GM23248 (cell line): ENCODE measurements at places on chromosomes 1 and 21. TPM values are rescaled to one million over a fixed set of nuclear protein-coding genes. Genes with fewer than 3 reads are reported as not detected.

KCNK2 gene
- polyA plus RNA-seq: 69.2 and 73.2 TPM in 2 replicates

AQP10 gene
- not detected in 2 replicates for polyA plus RNA-seq

RPRD2 gene
- 16.5 and 17.0 TPM in 2 replicates for polyA plus RNA-seq

TINAGL1 gene
- polyA plus RNA-seq: 1.1 and 1.4 TPM in 2 replicates

FAM72B gene
- polyA plus RNA-seq: 2.2 and 3.1 TPM in 2 replicates

DNA sequence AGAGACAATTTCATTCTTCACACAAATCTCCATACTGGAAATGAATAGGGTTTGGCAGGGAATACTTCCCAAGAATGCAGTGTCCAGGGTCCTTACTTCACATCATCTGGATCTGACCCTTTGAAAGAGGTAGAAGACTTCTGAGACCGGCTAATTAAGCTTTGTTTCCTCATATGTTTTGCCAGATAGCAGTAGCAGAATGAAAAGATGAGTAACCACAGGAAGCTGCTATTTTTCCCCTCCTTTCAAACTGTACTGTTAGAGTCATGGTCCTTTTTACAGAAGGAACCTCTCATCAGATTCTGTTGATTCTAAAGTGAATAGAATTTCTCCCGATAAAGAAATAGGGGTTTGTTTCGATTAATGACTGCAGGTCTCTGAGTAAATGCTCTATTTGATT lies 1.4 kb upstream of the OLFML3 start:
- DNase-seq: peak; percentile 47

DNA sequence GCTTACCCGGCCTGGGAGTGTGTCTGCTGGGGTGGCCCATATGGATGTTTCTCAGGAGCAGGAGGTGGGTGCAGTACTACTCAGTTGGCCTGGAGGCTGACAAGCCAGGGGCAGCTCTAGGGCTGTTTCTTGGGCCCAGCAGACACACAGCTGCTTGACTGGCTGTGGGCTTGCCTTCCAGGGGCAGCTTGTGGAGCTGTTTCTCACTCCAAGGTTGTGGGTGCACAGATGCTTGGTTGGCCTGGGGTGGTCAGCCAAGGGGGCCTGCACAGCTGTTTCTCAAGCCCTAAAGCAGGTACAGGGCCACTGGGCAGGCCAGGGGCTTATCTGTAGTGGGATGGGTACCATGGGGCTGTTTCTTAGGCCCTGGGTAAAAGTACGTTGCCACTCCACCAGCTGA lies 1078.1 kb upstream of the ADGRL2 start:
- no peak for DNase-seq

DNA sequence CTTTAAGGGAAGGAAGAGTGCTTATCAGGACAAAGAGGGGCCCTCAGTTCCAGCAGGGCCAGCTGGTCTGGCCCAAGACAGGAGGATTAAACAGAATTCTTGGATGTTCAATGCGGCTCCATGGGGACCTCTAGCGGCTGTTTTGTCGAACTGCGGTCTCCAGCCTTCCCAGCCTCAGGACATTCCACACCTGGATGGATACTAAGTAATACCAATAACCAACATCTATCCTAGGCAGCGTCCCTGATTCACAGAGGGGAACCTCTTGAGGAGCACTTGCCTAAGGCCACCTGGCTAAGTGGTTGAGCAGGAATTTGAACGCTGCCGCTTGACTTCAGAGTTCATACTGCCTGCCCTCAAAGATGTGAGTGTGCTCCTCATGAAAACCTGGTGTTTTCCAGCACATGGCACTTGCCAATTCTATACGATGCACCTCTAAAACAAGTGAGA lies 15.5 kb upstream of the CD247 start:
- peak; percentile 64 for DNase-seq

DNA sequence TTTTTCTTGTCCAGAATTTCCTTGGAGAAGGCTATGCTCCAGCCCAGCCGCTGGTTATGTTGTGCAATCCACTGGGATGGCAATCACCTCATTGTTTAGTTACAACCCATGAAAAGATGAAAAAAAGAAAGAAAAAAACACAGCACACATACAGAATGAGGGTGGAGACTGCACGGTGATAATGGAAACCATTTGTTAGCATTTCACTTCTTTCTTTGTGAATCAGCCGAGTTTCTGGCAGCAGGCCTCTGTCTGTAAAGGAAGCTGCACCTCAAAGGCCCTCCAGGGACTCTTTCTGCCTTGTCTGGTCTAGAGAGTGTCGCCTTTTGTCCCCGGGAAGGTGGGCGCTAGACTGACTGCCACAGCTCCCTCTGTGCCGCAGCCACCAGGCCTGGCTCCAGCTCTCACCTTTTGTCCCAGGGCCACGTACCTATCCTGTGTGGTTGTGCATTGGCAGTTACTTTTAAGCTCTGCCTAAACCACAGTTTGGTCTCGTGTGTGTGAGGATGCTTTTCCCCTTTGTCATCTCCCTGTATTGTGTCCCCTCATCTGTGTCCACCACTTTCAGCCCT lies 35.6 kb downstream of the NGF start:
- peak; percentile 96 for DNase-seq

GRCh38 chr1:212457740-212458338 lies 25.1 kb downstream of the NENF start:
- peak; percentile 59 for DNase-seq

DNA sequence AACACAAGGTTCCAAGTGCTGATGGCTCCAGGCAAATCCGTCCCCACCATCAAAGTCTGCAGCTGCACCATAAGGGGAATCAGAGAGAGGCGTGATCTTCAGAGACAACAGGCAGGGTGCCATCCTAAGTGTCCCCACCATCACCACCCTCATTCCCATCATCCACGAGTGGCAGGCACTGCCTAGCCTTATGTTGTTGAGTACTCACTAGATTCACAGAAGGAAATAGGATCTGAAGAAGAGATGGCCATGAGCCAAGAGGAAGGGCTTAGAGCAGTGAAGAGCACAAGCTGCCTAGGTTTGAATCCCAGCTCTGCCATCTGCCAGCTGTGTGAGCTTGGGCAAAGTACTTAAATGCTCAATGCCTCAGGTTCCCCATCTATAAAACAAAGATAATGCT lies 207.3 kb upstream of the CSF3R start:
- DNase-seq: no peak

- no peak for DNase-seq
Measured at GRCh38 chr21:15468368-15468767, 261.4 kb upstream of the USP25 start.

DNA sequence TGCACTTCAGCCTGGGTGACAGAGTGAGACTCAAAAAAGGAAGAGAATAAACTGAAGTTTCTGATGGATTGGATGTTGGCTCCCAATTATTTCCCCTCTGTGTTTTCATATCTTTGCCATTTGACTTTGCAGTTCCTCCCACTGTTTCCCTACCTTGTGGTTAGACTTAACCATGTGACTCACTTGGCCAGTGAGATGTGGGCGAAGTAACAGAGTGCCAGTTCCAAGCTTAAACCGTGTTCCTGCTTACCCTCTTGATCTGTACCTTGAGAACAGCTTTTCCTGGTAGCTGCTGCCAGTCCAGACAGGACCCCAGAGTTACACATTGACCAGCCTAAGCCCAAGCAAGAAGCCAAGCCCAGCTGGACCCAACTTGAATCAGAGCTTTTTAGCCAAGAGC lies 323.4 kb downstream of the LTN1 start:
- no peak for DNase-seq

GRCh38 chr1:159700312-159700711 lies 14.1 kb downstream of the CRP start:
- DNase-seq: no peak

DNA sequence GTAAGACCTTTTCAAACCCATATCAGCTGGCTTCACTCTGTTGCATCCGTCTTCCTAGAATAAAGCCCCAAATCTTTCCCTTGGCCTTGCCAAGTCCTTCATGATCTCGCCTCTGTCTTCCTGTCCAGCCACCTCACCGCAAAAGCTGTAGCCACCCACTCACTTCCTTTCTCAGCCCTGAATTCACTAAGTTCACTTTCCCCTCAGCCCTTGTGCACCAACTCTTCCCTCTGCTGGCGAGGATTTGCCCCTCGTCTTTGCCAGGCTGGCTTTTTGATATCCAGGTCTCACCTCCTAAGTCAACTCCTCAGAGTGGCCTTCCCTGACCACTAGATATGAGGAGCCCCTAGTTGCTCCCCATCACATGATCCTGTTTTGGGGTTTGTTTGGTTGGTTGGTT lies 3.9 kb upstream of the COL16A1 start:
- peak; percentile 92 for DNase-seq

DNA sequence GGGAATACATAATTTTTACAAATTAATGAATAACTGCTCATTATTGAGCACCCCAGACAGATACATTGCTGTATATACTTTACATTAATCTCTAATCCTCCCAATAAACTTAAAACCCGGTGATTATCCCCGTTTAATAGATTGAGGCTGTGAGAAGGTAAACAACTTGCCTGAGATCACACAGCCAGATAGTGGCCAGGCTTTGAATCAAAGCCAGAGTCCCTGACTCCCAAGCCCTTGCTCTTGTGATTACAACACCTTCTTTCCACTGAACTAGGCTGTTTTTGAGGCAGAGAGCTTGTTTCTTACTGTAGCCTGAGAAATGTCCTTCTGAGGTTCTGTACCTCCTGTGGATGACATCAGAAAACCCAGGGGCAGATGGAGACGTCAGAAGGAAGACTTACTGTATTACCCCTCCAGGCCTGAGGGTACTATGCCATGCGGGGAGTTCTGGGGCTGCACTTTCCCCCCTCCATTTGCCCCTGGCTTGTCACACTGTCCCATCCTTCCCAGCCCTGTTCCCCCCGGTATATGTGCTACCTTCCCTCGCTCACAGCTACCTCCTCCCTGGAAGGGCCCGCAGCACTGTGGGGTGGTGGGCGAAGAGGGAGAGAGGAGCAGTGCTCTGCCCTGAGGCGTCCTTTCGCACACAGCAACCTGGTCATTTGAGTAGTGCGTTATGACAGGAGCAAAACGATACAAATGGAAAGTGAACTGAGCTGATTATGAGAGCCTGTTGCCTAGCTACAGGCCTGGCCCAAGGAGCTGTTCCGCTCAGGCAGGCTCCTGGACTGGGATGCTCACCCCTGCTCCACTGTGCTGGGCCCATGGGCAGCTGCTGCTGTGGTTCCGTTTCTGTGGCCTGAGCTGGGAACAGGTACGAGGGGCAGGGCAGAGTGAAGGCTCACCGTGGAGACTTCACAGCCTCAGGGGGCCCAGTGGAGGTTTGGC lies 4.6 kb downstream of the KCNC4 start:
- peak; percentile 65 for DNase-seq

DNA sequence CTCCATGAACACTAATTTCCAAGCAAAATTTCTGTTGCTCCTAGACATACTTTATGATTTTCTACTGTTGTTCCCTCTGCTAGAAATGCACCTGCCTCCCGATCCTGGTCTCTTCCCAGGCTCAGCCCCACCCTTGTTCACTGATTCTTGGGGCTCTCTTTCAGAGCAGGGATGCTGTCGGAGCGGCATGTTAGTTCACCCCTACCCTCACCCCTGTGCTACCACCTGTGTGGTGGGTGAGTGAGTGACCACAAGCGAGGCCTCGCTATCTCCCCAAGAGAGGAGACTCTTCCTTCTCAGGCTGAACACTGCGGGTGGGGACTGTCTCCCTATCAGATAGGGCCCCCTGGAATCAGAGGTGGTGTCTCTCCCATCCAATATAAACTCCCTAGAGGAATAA lies 4.9 kb upstream of the S100A8 start:
- DNase-seq: no peak

- DNase-seq: no peak
Measured at GRCh38 chr1:226717256-226717909, 21.7 kb downstream of the ITPKB start.

DNA sequence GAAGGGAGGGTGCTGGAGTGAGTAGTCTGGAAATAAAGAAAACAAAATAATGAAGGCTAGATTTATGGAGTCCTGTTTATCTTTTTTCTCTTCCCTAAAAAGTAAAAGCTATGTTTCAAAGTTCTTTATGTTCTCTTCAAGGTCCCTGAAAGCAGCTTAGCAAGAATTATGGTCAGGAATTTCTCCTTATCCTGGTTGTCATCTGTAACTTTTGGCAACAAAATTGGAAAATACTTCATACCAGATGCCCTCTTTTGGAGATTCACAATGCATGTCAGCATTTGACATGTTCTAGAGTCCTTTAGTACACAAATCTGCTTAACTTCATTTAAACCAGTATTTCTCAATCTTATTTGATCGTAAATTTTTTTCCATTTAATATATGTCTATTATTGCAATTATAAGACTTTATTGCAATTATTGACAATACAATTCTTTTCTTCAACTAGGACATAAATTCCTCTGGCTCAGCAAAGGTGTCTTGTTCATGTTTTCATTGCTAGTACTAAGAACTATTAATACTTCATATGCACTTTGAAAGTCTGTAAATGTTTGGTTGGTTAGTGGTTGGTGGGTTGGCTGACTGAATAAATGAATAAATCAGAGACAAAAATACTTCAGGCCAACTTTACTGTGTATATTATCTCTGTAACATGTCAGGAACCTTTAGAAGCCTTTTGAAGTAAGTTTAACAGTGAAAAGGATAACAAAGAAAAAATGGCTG lies 101.5 kb downstream of the ATP1B1 start:
- DNase-seq: peak; percentile 28

GRCh38 chr21:33954395-33954794 lies 38.8 kb upstream of the ATP5PO start:
- no peak for DNase-seq

- no peak for DNase-seq
Measured at GRCh38 chr1:108556499-108556898, 3.4 kb upstream of the EEIG2 start.

DNA sequence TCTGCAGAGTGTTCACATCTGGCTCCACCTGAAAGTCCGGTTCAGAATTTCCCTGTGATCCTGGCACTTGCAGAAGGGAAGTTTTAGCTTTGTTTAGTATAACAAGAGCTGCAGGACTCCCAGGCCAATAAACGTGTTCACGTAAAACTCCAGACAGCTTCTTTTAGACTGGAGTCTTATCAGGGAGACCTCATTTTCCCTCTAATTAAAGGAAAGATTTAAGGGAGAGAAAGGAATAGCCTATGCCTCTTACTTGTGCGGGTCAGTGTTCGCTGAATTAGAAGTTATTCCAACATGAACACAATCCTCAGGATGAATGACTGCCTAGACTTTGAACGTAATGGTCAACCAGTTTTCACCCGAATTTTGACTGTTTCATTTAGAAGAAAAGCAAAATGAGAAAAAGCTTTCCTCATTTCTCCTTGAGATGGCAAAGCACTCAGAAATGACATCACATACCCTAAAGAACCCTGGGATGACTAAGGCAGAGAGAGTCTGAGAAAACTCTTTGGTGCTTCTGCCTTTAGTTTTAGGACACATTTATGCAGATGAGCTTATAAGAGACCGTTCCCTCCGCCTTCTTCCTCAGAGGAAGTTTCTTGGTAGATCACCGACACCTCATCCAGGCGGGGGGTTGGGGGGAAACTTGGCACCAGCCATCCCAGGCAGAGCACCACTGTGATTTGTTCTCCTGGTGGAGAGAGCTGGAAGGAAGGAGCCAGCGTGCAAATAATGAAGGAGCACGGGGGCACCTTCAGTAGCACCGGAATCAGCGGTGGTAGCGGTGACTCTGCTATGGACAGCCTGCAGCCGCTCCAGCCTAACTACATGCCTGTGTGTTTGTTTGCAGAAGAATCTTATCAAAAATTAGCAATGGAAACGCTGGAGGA lies 202.1 kb upstream of the SGIP1 start:
- peak; percentile 92 for DNase-seq
